ENCODE measurements at places on chromosomes 16 and 17. TPM values are rescaled to one million over a fixed set of nuclear protein-coding genes. Genes with fewer than 3 reads are reported as not detected.

Gene MYH13
- not detected for total RNA-seq

Gene TEN1
- total RNA-seq: 18.1 TPM

Gene CDC42EP4
- total RNA-seq: 2.1 TPM

Gene SULT1A3
- 24.0 TPM for total RNA-seq

Gene PIK3R6
- 6.1 TPM for total RNA-seq
